ENCODE measurements at places on chromosomes 4 and X.

GRCh38 chrX:23115651-23116050 is 115.9 kb downstream of the DDX53 start:
- no peak for DNase-seq

DNA sequence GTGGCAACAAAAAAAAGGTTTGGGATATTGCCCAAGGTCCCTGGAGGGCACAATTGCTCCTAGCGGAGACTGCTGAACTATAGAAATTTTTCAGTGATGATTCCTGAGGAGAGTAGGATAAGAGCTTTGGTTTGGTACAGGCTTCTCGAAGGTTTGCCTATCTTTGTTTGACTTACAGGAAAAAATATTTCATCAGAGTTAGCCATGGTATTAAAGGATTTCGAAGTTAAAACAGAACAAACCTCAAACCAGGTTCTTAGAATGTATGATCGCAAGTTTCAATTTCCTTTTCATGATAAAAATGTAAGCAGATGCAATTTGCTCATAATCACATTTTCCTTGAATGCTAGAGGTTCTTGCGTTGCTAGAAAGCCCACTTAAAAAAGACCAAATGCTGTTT is 1.7 kb downstream of the EGFL6 start:
- no peak for DNase-seq

DNA sequence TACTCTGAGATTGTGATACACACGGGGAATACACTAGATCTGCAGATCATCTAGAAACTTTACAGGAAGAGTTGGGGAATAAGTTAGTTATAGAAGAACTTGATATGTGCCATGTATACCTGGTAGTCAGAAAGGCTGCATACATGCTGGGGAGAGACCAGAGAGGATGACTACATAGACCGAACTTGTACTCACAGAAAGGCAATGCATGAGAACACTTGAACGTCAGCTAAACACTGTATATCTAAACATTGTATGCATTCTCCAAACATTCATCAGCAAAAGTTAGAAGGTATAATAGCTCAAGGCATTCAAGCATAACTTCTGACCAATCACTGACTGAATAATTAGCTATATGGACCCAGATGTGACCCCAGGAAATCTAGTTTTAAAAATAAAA is 78.0 kb upstream of the PDHA2 start:
- no peak for DNase-seq

DNA sequence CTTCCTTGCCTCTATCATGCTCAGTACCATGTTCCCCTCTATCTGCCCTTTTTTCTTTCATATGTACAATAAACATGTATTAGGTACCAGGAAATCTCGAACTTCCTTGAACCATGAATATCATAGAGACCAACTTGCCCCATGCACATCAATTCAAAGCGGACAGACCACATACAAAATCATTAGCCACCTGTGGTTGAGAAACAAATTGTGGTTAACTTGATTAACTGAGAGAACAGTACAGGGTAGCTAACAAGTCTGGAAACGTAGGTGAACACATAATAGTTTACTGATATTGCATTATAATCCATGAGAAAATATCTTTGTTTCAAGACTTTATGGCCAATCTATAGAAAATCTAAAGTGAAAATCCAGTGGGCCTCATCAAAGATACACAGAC is 8.2 kb downstream of the CASP3 start:
- no peak for DNase-seq

- DNase-seq, result no peak
These were observed 8.0 kb downstream of the CCDC110 start for GRCh38 chr4:185463541-185463940.

DNA sequence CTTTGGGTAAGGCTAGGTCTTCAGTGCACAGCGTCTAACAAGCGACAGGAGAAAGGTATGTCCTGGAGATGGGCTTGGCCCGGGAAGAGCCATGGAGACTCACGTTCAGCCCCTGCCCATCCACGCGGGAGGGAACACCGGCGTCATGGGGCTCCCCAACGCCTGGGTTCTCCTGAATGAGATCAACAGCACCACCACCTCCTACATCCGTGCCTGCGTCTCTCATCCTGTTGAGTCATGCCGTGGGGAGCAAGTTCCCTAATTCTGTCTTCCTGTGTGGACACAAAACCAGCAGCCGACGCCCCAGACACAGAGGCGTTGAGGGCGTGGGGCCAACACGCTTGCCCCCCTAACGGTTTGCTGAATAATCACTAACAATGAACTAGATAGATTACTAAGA is 20.1 kb upstream of the IL3RA start:
- no peak for DNase-seq

- peak; percentile 78 for DNase-seq
These were observed 584 bp downstream of the SUV39H1 start for GRCh38 chrX:48696909-48697727.

All from WERI-Rb-1 (cell line).